ENCODE measurements at places on chromosomes 13 and 19.
A peak's percentile ranks its signal among the peaks of the same experiment; 100 is the strongest.

DNA sequence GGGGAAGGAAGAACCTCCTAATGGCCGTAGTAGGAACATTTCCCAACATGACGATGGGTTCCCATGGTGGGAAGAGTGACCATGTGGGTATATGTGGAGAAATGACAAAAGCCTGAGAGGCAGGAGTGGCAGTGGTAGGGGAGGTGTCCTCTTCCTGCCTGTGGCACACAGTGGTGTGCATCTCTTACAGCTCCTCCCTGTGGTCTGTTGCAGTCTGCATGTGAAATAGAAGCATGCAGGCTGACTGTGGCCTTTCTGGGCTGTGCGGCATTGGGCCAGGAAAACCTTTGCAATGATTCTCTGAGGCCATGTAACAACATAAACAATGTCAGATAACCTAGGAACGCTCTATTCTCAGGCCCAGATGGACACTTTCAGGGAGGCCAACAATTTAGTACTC, 84.0 kb downstream of the LACC1 start:
- no peak for DNase-seq

- DNase-seq = peak; percentile 58
These were observed 22.0 kb downstream of the GPX4 start for GRCh38 chr19:1125601-1126467.

GRCh38 chr19:28960986-28961705, 251.8 kb downstream of the UQCRFS1 start:
- peak; percentile 9 for DNase-seq

DNA sequence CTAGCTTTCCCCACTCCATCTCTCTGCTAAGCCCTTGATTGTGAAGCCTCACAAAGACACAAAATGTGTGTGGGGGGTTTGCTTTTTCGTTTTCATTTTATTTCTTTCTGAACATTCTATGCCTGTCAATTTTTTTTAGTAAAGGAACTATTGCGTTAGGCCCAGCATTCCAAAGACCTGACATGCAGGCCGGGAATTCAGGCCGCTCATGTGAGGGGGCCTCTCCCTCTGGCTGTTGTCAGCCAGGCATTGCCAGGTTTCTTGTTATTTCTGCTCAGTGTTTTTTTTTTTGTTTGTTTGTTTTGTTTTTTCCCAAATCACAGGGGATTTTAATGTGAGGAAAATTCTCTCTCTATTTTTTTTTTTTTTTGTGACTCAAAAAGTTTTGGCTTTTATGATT, 10.3 kb upstream of the MEDAG start:
- peak; percentile 94 for DNase-seq

DNA sequence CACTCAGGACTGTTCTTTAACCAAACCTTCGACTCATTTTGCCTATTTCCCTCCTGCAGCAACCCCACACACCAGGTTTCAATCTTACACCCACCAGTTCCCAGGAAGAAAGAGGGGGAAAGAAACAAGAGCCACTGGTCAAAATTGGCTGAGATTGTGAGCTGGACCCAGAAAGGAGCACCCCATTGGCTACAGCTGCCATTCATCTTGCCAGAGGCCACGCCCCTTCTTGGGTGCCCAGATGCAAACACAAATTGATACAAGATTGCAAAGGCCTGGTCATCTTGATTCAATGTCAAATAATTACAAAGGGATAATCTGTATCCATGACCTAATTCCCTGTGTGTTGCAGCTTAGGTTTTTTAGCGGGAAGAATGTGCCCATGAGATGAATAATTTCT, 258.4 kb downstream of the LIG4 start:
- no peak for DNase-seq

DNA sequence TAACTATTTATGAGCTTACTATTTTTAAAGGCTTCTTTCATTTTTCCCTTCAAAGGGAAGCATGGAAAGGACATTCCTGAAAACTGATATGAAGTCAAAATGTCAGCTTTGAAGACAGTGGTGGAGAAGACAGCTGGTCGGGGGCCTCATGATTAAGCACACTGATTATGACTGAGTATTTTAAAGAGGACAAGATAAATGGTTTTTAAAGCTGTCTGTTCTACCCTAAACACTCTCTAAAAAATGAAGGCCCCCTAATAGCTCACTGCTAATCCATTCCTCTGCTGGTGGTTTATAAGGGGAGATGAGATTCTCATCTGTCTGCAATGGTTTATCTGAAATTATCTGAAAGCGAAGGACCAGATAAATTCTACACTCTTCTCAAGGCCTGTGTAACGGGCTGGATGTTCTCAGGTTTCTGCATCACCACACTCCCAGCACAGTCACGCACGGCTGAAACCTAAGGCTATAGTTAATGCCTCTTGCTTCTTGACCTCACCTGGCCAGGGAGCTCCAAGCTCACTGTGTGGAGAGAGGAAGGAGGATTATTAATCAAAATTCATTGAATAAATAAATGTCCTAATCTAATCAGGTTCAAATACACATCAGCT, 86.9 kb upstream of the DOCK9 start:
- no peak for DNase-seq

DNA sequence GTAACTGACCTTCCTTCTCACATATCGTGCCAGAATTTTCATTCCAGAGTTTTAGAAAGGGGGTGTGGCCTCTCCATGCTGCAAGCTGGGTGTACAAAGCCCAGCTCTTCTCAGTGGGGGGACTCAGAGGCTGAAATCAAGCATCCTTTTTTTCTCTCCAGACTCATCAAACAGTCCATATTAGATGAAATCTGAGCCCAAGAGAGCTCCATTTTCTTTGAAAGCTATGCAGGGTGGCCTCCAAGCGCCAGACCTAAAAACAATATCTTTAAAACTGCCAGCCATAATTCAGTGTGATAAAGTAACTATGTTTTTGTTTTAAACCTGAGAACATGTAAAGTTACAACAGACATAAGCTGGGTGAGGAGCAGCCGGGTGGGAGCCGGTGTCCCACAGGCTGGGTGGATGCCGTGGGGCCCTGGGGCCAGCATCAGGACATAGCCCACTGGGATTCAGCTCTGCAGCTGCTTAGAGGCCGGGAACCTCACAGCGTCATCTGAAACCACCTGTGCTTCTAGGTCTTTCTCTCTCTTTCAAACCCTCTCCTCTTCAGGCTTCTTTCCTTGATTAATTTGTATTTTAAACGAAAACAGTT, 249.2 kb downstream of the ZNF536 start:
- DNase-seq = no peak
